ENCODE measurements at places on chromosomes 3 and 15.

DNA sequence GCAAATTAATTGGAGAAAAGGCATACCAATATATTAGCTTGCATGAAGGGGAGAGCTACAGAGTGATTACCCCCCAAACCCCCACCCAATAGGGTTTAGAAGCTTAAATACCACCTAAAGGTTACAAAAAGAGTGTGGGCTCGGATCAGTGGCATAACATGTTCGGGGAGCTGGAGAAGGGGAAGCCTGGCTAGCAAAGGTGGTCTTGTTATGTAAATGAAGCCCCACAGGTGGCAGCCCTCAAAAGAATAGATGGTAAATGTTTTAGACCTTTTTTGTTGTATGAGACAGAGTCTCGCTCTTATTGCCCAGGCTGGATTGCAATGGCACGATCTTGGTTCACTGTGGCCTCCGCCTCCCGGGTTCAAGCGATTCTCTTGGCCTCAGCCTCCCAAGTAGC is 10.9 kb upstream of the PXK start:
- DNase-seq = no peak

- DNase-seq = no peak
Observed at GRCh38 chr3:36714343-36715086, 49.8 kb downstream of the DCLK3 start.

GRCh38 chr3:65026151-65026550 is 338.4 kb upstream of the ADAMTS9 start:
- no peak for DNase-seq

DNA sequence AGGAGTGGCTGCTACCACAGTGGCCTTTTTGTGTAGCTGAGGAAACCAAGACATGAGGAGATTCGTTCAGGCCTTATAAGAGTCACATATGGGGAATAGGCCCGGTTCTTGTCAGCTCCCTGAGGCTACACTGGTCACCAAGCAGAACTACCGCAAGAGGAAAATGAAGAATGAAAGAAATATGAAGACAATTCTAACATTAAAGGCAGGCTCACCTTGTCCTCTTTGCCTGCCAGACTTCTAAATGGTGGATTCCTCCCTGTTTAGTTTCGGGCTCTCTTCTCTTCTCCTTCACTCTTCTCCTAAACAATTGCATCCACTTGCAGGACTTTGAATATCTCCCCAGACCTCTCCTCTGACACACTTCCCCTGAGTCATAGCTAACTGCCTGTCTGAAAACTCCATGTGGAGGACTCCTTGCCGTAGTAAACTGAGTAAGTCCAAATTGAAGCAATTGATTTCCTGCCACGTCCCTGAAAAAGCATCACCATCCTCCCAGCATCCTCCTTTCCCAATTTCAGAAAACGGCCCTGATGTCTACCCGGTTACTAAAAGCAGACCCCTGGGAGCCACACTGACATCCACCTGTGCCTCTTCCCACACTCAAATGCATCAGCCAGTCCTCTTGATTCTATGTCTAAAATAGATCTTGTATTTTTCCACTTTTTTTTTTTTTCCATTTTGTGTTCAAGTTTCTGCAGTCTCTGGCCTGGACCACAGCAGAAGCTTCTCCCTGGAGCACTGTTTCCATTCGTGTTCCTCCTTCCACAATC is 30.3 kb upstream of the VEPH1 start:
- no peak for DNase-seq

DNA sequence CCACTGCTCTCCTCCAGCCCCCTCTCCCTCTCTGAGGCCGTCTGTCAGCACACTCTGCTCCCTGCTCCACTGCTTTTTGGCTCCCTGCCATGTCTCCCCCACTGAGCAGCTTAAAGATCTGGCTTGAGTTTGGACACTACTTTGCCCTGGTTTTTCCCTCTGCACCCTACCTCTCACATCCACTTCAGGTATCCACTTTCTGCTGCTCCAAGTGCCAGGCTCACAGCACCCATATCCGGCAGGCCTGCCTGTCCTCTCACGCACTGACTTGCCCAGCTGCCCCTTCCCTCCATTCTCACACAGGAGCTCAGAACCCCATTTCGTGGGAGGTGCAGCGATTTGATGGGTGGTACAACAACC is 3.7 kb downstream of the DUOX1 start:
- peak; percentile 6 for DNase-seq

DNA sequence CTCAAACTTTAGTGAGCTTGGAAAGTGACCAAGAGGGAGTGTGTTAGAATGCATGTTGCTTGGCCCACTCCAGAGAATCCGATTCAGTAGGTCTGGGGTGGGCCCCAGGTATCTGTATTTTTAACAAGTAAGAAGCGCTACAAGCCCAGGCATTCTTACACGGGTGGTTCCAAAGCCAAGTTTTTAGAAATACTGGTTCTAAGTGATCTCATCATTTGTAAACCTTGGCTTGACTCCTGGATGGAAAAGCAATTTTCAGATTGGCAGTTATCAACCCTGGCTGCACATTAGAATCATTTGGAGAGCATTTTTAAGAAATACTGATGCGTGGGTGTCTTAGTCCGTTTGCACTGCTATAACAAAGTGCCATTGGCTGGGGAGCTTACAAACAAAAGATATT is 27.3 kb upstream of the ST8SIA2 start:
- DNase-seq = no peak

DNA sequence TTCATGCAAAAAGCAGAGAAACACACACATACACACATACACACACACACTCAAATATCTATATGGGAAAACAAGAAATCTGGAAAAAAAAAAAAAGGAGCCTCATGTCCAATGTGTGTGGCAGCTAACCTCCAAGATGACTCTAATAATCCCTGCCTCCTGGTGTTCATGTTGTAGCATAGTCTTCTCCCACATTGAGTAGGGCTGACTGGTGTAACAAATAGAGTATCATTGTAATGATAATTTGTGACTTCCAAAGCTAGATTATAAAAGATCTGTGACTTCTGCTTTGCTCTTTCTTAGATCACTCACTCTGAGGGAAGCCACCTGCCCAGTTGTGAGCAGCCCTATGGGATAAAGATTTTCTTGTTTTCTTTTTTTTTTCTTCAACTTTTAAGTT is 130.9 kb upstream of the TNIK start:
- no peak for DNase-seq

- DNase-seq = no peak
Observed at GRCh38 chr3:118973050-118973449, 61.6 kb downstream of the IGSF11 start.

- no peak for DNase-seq
Observed at GRCh38 chr3:12832350-12833221, 8.8 kb downstream of the RPL32 start.

DNA sequence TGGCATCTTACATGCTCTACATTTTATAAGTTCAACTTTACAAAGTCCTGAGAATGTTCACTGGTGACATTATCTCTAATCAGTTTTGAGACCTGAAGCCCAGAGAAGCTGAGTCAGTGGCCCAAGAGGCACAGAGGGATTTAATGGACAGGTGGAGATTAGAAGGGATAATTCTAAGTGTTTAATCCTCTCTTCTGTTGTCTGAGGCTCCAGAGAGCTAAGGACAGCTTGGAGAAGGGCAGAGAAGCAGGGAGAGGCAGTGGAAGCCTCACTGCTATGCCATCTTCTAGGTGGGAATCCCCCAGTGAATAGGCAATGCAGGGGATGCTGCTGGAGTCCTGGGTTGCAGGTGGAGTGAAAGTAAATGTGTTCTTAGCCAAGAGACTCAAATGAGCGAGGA is 369.4 kb upstream of the SLCO3A1 start:
- no peak for DNase-seq

GRCh38 chr3:72553298-72553697 is 294.9 kb downstream of the SHQ1 start:
- no peak for DNase-seq

DNA sequence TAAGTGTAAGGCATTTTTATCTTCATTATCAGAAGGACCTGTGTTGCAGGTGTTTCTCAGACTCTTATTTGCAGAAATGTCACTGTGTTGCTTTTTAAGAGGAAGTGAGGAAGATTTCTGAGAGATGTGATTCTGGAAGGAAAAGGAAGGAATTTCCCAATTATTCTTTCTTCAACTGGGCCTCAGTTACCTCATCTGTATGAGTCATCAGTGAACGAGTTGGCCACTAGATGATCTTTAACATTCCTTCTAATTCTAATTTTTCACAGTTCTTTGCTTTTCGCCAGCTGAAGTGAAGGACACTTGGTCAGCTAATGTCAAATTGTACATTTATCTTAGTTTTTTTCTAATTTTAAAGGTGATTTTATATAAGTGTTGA is 28.9 kb downstream of the CLEC3B start:
- DNase-seq = no peak

- no peak for DNase-seq
Observed at GRCh38 chr3:17023006-17023664, 138.4 kb downstream of the PLCL2 start.

- no peak for DNase-seq
Observed at GRCh38 chr3:157122832-157123427, 37.0 kb downstream of the CCNL1 start.

GRCh38 chr15:22949074-22949547 is 31.1 kb downstream of the CYFIP1 start:
- DNase-seq = no peak

DNA sequence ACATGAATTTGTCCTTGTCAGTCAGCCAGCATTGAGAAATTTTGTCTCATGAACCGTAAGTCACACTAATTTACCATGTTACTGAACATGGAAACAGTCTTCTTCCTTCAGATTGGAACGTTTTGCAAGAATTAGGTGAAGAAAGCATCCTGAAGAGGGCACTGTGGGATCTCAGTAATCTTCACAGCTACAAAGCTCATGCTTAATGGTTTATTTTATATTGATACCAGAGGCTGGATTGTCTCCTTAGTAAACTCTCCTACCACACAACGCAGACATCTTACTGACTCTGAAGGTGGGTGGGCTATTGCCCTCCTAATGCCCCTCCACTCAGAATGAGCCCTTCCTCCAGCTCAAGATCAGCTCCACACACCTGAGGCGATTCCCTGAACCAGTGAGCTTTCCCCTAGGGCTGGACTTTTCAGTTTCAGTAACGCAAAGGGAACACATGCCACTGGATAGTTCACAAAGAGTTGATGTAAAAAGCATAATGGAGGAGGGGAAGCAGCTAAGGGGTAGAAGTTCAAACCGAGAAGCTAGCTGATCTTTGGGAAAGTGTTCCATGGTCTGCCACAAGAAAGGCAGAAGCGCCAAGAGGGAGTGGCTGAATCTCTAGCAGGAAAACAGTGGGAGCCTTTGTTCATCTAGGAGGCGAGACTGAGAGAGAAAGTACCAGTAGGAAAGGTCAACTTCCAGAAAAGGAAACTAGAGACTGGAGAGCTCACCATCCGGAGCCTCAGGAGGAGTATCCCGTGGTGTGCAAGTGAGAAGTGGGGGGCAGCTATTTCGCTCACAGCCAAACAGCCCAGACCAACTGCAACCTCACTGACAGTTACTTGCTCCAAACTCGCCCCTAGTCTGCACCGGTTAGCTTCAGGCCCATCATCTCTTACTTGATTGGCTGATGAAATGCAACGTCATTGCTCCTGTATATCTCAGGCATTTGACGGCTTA is at the start of gene SLC9C1:
TSS of gene SLC9C1 (minus strand) at position 849 of the 954 bp plus-strand sequence. CDS start 7,425 bp downstream, outside the sequence.
- DNase-seq = no peak

- DNase-seq = peak; percentile 41
Observed at GRCh38 chr3:107208100-107208499, 169.1 kb upstream of the CCDC54 start.

DNA sequence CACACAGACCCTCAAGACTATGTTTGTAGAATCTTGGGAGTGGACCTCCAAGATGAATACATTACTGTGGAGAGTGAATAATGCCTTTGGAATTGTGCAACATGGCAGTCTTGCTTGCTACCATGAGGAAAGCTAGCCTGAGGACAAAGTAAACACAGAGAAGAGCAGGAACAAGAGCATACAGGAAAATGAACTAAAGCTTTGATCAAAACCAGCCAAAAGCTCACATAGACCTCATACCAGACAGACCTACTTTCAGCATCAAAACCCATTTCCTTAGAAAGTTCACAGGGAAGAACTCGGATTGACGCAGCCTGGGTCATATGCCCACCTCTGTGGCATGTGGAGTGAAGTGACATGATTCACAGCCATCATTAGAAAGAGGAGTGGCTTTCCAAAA is 3.3 kb upstream of the RAB8B start:
- no peak for DNase-seq

DNA sequence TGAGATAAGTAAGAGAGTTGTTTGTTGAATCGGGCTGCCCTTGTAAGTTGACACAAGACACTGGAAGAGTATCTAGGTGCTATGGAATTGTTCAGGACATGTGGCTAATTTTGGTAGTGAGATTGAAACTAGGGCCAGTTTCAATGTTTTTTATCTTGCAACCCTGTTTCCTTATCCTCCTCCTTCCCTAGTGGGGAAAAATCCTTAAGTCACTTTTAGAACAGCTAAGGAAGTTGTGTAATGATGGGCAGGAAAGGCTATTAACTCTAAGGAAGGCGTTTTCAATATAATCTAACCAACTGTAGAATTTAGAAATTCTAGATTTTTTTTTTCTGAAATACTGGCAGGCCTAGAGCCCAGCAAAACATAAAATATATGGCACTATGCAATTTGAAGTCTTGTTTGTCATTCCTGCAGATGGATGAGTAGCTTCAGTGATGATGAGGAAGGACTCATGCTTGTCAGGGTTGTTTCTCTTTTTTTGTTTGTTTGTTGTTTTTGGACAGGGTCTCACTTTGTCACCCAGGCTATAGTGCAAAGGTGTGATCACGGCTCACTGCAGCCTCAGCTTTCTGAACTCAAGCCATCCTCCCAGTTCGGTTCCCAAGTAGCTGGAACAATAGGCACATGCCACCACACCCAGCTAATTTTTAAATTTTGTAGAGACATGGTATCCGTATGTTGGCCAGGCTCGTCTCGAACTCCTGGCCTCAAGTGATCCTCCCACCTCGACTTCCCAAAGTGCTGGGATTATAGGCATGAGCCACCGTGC is 27.6 kb upstream of the ADAMTS9 start:
- no peak for DNase-seq

DNA sequence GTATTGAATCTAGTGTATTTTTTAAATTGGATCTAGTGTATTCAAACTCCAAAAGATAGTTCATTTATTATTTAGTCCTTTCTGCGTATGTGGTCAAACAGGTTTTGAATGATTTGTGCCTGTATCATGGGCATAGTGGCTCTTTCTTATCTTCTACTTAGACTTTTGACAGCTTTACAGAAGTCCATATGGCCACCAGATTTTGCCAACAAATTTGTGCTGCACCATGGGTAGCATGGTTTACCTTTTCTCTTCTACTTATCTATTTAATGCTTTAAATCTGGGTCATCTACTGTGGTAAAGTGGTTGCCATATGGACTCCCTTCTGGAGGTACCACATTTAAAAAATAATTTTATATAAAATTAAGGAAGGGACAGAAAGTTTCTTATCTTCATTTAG is 66.9 kb upstream of the CADM2 start:
- DNase-seq = no peak

- no peak for DNase-seq
Observed at GRCh38 chr3:32616267-32616962, 45.8 kb upstream of the DYNC1LI1 start.

DNA sequence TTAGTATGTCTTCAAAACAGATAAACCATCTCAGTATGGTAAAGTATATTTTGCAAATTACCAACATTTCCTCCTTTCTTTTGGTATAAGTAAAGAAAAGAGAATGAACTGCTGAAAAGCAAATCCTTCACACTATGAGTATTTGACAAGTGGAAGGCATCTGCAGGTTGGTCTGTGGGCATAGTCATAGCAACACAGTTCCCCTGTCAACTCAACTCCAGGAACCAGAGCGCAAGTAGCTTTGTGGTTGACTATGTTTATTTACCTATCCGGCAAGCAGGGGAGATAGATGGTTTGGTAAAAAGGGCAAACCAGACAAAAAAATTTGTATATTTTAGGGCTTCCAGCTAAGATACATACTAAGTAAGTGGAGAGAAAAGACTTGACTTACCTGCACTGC is 88.3 kb upstream of the PPIB start:
- DNase-seq = no peak

GRCh38 chr3:186687120-186687651 is 21.4 kb downstream of the HRG start:
- DNase-seq = no peak

All from NCI-H526 (cell line).